ENCODE measurements at places on chromosomes 1 and 21.

GRCh38 chr1:241406421-241406820 is 49.4 kb upstream of the RGS7 start:
- DNase-seq, result no peak

- no peak for DNase-seq
These were observed 95.0 kb downstream of the GDAP2 start for GRCh38 chr1:117834416-117834815.

DNA sequence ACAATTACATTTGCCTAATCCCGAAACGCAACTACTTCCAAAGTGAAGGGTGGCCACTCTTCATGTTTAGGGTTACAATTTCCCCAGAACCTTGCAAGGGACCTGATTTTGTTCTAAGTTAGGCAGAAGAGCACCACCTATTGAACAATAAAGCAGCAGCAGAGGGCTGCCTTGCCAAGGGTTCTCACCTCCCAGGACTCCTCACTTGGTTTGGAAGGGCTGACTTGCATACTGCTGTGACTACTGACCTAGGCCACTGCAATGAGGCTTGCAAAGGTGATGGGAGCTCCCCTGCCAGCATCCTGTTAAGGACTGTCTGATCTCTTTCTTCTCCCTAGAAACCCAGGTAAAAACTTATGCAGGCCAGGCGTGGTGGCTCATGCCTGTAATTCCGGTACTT is 14.2 kb downstream of the MTOR start:
- DNase-seq, result no peak

DNA sequence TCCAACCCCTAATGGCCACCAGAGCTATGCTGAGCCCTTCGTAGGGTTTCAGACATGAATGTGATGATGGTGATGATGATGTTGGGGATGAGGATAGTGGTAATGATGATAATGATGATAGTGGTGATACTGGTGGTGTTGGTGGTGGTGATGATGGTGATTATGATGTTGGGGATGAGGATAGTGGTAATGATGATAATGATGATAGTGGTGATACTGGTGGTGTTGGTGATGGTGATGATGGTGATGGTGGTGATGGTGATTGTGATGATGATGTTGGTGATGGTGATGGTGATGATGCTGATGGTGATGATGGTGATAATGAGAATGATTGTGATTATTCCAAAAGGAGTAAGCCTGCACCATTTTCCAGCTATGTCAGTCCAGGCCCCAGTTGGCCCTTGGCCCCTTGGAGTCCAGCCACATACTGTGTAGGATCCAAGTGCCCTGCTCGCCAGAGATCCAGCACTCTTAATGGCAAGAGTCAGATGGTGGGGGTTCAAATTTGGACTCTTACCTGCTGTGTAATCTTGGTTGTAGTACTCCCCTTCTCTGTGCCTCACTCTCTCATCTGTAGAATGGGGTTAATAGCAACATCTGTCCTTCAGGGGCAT is 28.3 kb downstream of the AJAP1 start:
- no peak for DNase-seq

- no peak for DNase-seq
These were observed 127.4 kb downstream of the DHRS3 start for GRCh38 chr1:12490532-12491142.

- no peak for DNase-seq
These were observed 618.3 kb downstream of the SMYD3 start for GRCh38 chr1:245888809-245889208.

- DNase-seq, result no peak
These were observed 17.9 kb upstream of the KCNE2 start for GRCh38 chr21:34345892-34346291.

DNA sequence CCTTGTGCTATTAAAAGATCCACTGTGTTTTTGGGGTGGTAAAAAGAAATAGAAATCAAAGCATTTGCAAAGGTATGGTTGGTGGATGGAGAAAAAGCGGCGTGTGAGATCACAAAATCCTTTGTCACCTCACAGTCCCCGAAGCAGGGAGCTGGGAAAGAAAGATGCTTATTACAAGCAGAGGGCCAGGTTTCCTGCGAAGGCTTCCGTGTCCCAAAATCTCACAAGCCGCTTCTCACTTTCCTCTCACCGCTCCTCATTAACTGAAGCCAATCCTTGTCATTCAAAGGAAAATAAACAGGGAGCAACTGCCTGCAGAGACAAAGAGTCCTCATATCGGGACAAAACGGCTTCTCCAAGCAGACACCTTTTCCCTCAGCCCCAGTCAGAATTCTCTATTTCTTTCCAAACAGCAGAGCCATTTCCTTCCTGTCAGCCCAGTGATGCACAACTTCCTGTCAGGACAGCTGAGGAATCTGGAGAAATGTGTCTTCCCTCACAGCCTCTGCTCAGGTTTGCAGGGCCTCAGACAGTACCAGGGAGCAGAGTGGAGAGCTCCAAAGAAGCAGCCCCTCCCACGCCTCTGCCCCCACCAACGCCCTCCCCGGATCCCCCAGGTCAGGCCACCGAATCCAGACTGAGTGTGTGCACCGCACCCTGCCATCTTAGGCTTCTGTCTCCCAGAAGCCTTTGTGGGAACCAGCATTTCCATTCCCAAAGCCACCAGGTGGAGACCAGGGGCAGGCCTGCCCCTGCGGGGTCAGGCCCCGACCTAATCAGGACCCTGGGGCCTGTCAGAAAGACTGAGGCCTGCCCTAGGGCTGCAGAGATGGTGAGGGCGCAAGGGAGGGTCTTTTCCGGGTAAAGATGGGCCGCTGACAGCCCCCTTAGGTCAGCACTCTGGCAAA is 29.6 kb downstream of the KCNN3 start:
- no peak for DNase-seq

- no peak for DNase-seq
These were observed 47.6 kb downstream of the MDM4 start for GRCh38 chr1:204563780-204564179.

- peak; percentile 28 for DNase-seq
These were observed 28.5 kb upstream of the DR1 start for GRCh38 chr1:93317207-93317606.

DNA sequence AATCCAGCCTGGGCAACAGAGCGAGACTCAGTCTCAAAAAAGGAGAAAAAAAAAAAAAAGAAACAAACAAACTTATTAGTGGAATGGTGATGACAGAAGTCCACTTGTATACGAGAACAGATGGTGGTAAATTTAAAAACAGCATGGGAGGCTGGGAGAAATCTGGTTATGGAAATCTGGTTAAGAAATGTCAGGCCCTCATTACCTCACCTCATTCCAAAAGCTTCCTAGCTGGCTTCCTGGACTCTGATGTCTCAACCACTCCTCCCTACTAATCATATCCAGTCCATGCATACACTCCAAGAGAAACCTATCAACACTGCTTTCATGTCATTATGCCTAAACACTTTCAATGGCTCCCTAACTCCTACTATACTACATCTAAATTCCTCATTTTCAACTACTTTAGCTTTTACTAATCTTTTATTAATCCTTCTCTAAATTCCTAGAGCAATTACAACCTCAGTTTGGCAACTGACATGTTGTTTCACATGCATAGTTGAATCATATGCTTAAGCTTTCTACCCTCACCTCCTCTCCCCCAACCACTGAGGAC is 52.9 kb downstream of the FOXJ3 start:
- no peak for DNase-seq

GRCh38 chr1:116471241-116471640 is 98.2 kb downstream of the ATP1A1 start:
- DNase-seq, result no peak

DNA sequence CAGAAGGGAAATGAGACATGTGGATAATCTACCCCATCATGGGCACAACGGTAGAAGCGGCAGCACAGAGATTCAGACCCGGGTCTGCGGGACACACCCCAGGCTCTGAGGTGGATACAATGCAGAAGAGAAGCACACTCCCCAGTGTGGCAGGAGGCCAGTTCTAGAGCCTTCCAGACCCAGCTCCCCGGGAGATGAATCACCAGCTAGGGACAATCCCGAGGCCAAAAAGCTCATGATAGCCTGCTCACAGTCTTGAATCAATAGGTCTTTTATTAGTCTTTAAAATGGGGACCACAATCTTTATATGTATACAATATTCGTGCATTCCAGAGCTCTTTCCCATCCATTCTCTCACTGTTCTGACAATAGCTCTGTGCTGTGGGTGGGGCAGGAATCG is 57.3 kb upstream of the DIRAS3 start:
- DNase-seq, result no peak

- DNase-seq, result no peak
These were observed 8.3 kb downstream of the LRRC47 start for GRCh38 chr1:3787745-3788605.

- DNase-seq, result peak; percentile 3
These were observed 107.6 kb downstream of the LHX9 start for GRCh38 chr1:198024782-198025181.

- no peak for DNase-seq
These were observed 7.3 kb downstream of the B3GALT2 start for GRCh38 chr1:193179094-193179493.

- DNase-seq, result no peak
These were observed 9.5 kb downstream of the MR1 start for GRCh38 chr1:181043025-181043888.

DNA sequence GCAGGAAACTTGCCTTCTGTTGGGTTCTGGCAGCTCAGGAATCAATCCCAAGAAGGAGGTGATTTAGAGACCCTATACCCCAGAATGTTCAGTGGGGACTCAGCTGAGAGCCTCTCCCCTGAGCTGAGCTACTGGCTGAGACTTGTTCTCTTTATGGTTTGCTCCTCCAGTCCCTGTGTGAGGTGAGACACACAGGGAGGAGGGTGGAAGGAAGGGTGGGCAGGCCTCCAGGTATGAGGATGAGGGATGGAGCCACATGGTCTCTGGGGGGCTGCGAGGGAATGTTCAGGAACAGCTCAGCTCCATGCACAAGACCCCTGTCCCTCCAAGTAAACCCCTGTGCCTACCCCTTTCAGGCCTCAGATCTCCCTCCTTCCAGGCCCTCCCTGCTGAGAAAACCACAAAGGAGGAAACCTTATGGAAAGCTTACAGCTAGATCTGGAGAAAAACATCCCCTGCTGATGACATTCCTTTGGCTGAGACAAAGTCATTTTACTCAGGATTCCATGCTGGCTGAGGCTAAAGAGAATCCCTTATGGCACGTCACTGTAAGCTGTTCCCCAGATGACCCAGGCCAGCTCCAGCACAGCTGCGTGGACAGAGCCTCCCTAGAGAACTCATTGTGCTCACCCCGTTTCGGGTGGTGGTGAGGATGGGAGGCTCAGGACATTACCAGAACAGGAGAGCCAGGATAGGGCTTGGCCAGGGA is 91.5 kb upstream of the IPO9 start:
- peak; percentile 32 for DNase-seq

DNA sequence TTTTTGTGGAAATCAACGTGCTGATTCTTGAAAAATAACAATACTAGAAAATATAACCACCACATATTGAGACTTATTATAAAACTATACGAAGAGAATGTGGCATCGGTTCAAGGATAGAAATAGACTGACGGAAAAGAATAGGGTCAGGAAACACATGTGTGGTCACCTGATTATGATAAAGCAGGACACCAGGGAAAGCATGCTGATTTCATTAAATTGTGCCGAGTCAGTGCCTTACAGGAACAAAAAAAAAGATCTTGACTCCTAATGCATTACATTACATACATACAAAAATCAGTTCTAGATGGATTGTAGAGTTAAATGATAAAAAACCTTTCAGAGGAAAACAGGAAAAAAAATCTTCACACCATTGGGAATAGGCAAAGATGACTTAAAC is 43.5 kb upstream of the SERPINC1 start:
- no peak for DNase-seq

GRCh38 chr21:44485796-44486195 is 30.5 kb downstream of the LRRC3 start:
- no peak for DNase-seq

GRCh38 chr1:71101839-71102376 is 21.1 kb upstream of the ZRANB2 start:
- no peak for DNase-seq

DNA sequence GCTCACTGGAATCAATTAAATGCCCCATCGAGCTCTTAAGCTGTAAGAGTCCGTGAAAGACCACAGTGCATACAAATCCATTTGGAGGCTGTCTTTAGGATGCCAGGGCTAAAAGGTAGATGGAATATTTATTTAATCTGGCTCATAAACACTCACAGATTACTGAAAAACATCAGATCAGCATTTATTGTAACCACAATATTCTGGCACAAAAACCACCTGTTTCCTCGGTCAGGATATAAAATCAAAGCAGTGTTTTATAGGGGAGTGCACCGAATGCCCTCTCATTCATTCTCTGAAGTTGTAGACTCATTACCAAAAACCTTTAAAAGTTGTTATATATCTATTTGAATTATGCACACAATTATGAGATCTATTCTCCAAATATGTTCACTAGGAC is 500.9 kb downstream of the NEGR1 start:
- no peak for DNase-seq

DNA sequence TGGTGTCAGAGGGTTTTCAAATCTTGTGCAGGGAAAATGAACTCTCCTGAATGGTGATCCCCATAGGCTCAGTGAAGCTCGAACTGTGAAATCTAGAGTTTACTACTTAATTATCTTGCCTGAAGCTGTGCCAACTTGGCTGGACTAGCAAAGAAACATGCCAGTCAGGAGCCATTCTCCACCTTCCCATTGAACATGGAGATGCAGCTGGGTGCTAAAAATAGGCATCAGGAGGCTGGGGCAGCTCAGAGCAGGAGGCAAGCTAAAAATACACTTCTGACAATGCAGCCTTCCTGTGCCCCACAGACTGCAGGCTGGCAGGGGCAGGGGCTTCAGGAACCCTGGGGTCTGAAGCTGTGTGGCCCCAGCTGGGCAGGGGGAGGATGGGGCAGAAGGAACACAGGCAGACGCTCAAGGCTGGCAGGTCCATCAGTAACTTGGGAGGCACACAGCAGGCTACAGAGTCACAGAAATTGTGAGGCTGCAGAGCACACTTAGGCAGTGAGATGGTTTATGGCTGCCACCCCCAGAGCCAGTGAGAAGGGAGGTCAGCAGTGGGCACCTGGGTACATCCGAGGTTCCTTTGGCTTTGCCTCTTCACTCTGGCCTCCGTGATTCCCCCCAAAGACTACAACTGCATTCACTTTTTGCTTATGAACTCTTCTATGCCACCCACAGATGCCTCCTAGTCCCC is 155.4 kb upstream of the KCND3 start:
- DNase-seq, result no peak

GRCh38 chr1:199352351-199352750 is 675.2 kb upstream of the NR5A2 start:
- DNase-seq, result peak; percentile 32

DNA sequence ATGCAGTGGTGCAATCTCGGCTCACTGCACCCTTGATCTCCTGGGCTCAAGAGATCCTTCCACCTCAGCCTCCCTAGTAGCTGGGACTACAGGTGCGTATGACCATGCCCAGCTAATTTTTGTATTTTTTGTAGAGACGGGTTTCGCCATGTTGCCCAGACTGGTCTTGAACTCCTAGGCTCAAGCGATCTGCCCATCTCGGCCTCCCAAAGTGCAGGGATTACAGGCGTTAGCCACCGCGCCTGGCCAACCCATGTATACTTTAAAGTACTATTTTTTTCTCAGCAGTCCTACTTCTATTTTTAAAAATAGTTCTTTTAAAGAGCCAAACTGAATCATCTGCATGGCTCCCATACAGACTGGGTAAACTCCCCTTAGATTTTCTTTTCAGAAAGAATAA is 3.5 kb downstream of the STK40 start:
- DNase-seq, result no peak

GRCh38 chr1:42613803-42614131 is 44.5 kb upstream of the PPIH start:
- no peak for DNase-seq

GRCh38 chr1:10173582-10173981 is 36.8 kb upstream of the KIF1B start:
- no peak for DNase-seq

- DNase-seq, result no peak
These were observed 102.4 kb downstream of the CACHD1 start for GRCh38 chr1:64572222-64572900.
